ENCODE measurements at places on chromosomes 1 and 21. TPM values are rescaled to one million over a fixed set of nuclear protein-coding genes. Genes with fewer than 3 reads are reported as not detected.

Gene C1QTNF12
- 3.3 TPM for total RNA-seq

Gene DNM3
- 2.7 TPM for total RNA-seq

Gene CYYR1
- total RNA-seq, result not detected

Gene KCNE2
- not detected for total RNA-seq

Gene STUM
- not detected for total RNA-seq

Gene TTC22
- total RNA-seq, result 18.6 TPM

- no peak overlapping the region for H3K4me3 ChIP-seq
- H3K4me1 ChIP-seq, result no peaks in the 10 kb centered on the region
- no peak overlapping the region for H3K27ac ChIP-seq
Observed at GRCh38 chr1:200172311-200172710, 144.8 kb downstream of the NR5A2 start.

DNA sequence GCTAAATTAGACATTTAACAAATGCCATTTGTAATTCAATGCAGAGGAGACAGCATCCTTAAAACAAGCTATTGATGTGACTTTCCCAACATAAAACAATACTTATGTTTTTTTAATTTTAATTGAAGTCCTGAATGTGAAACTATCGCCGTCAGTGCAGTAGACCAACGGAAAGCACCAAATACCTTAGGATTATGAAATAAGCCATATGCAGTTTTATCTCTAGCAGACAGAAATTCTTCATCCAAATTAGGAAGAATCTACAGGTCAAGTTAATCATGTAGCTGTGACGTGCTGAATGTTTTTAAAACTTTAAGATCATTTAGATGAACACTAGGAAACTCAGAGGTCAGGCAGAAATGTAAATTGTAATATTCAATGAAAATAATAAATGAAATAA, 714 bp upstream of the ST6GALNAC5 start:
- no peak overlapping the region for H3K4me3 ChIP-seq
- no peaks in the 10 kb centered on the region for H3K36me3 ChIP-seq
- H3K27ac ChIP-seq, result no peak overlapping the region
- no peak for DNase-seq
- H3K27me3 ChIP-seq, result peaks cover 20% of the 10 kb centered on the region

GRCh38 chr21:35223480-35224156, 174.5 kb upstream of the RUNX1 start:
- no peaks in the 10 kb centered on the region for H3K36me3 ChIP-seq
- H3K4me1 ChIP-seq, result peaks cover 43% of the 10 kb centered on the region
- no peak for DNase-seq
- no peaks in the 10 kb centered on the region for H3K27me3 ChIP-seq
- no peak overlapping the region for H3K27ac ChIP-seq
- H3K4me3 ChIP-seq, result no peak overlapping the region

GRCh38 chr1:179021873-179022272, 3.8 kb upstream of the FAM20B start:
- no peaks in the 10 kb centered on the region for H3K27me3 ChIP-seq
- DNase-seq, result no peak
- peaks cover 13% of the 10 kb centered on the region for H3K4me1 ChIP-seq
- no peak overlapping the region for H3K4me3 ChIP-seq

DNA sequence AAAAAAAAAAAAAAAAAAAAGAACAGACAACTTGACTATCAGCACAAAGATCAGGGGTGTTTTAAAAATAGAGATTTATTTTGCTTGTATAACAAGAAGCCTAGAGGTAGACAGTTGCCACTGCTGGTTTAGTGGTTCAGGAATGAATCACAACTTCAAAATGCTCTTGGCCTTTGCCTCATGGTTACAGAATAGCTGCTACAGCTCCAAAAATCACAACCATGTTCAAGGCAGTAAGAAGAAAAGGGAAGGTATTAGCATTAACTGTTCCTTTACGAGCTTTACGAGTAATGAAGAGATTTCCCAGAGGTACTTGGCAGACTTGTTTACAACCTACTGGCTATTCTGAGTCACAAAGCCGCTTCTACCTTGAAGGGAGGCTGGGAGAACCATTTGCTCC, 52.5 kb upstream of the PPM1J start:
- no peak overlapping the region for H3K4me3 ChIP-seq
- H3K36me3 ChIP-seq, result no peaks in the 10 kb centered on the region
- no peak overlapping the region for H3K27ac ChIP-seq
- DNase-seq, result no peak
- no peaks in the 10 kb centered on the region for H3K27me3 ChIP-seq
- H3K4me1 ChIP-seq, result peaks cover 9% of the 10 kb centered on the region

DNA sequence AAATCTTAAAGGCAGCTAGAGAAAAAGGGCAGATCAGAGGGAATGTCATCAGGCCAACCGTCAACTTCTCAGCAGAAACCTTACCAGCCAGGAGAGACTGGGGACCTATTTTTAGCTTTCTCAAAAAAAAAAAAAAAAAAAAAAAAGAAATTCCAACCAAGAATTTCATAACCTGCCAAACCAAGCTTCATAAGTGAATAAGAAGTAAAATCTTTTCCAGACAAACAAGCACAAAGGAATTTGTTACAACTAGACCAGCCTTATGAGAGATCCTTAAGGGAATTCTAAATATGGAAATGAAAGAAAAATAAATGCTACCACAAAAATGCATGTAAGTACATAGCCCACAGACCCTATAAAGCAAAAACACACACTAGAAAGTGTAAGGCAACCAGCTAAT, 267.7 kb downstream of the AKT3 start:
- peaks cover 4% of the 10 kb centered on the region for H3K36me3 ChIP-seq
- no peak for DNase-seq
- no peak overlapping the region for H3K4me3 ChIP-seq
- H3K4me1 ChIP-seq, result no peaks in the 10 kb centered on the region

- H3K4me1 ChIP-seq, result no peaks in the 10 kb centered on the region
- H3K27ac ChIP-seq, result no peak overlapping the region
- no peak overlapping the region for H3K4me3 ChIP-seq
- no peaks in the 10 kb centered on the region for H3K27me3 ChIP-seq
Observed at GRCh38 chr1:113534130-113534817, 144.0 kb downstream of the MAGI3 start.

DNA sequence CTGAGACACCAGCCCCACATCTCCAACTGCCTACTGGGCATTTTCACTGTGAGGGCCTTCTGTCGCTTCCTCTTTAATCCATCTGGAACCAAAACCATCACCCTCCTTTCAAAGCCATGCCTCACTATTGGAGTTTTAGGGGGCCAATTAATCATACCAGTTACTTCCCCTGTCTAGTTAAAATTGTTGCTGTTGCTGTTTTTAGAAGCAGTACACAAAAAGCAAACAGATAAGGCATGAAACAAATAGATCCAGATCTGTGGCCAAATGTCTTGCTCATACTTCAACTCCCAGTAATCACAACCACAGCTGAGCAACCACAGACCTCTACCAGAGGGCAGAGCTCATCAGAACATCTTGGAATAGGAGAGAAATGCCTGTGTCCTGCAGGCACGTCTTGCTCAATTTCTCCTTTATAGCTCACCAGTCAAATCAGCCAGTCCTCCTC, 133.8 kb upstream of the C1orf105 start:
- H3K27ac ChIP-seq, result no peak overlapping the region
- H3K4me1 ChIP-seq, result no peaks in the 10 kb centered on the region
- DNase-seq, result no peak
- H3K4me3 ChIP-seq, result no peak overlapping the region

GRCh38 chr1:84698151-84699110, 8.2 kb upstream of the SSX2IP start:
- H3K27me3 ChIP-seq, result no peaks in the 10 kb centered on the region
- DNase-seq, result no peak
- peaks cover 2% of the 10 kb centered on the region for H3K4me1 ChIP-seq
- H3K27ac ChIP-seq, result no peak overlapping the region
- H3K4me3 ChIP-seq, result no peak overlapping the region

- no peaks in the 10 kb centered on the region for H3K36me3 ChIP-seq
- H3K4me3 ChIP-seq, result no peak overlapping the region
- H3K27ac ChIP-seq, result no peak overlapping the region
Observed at GRCh38 chr1:212539737-212540430, 68.7 kb upstream of the ATF3 start.

GRCh38 chr1:201683397-201683796, 144.5 kb downstream of the NAV1 start:
- H3K36me3 ChIP-seq, result no peaks in the 10 kb centered on the region
- H3K4me3 ChIP-seq, result no peak overlapping the region
- no peaks in the 10 kb centered on the region for H3K4me1 ChIP-seq

DNA sequence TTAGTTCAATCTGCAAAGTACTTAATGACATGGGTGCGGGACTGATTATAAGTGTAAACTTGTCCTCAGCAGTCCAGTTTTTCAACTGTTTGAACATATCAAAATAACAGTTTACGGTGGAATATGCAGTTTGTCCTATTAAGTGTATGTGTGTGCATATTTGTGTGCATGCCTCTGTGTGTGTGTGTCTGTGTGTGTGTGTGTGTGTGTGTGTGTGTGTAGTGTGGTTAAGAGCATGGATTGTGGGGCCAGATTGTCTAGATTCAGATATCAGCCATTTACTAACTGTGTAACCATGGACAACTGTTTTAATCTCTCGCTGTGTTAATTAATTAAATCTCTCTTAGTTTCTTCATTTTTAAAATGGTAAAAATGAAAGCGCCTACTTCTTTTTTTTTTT, 39.0 kb downstream of the NEXN start:
- no peak overlapping the region for H3K27ac ChIP-seq
- DNase-seq, result no peak
- no peaks in the 10 kb centered on the region for H3K27me3 ChIP-seq
- no peaks in the 10 kb centered on the region for H3K36me3 ChIP-seq
- peaks cover 5% of the 10 kb centered on the region for H3K4me1 ChIP-seq

DNA sequence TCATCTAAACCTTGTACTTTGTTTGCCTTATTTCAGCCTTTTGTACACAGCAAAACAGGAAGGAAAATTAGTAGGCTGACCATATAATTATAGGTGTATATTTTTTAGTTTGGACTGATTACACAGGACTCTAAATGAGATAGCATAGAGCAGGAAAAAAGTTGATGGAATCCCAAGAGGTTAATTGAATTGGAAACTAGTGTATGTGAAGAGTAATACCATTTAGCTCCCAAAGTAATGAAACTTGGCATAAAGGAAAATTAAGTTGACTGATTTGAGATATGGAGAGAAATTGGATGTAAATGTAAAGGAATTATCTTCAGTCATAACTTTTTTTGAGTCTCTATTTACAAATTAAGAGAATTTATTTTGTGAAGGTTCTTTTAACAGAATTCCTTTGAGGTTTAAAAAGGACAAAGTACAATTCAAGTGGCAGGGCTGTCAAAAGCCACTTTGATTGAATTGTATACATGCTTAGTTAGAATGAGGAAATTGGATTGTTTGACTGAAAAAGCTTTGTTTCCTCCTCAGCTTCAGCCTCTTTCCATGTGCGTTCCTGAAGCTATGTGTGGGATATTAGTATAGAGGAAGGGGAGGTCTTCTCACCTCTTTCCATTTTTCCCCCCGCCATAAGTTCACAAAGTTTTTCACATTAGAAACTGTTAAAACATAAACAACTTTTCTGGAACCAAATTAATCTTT, 26.4 kb downstream of the SNX27 start:
- no peak overlapping the region for H3K4me3 ChIP-seq
- H3K4me1 ChIP-seq, result no peaks in the 10 kb centered on the region
- no peaks in the 10 kb centered on the region for H3K27me3 ChIP-seq
- no peaks in the 10 kb centered on the region for H3K36me3 ChIP-seq

GRCh38 chr1:84436876-84437655, 38.8 kb downstream of the DNASE2B start:
- no peak overlapping the region for H3K27ac ChIP-seq
- H3K4me3 ChIP-seq, result no peak overlapping the region
- H3K27me3 ChIP-seq, result no peaks in the 10 kb centered on the region
- H3K4me1 ChIP-seq, result peaks cover 36% of the 10 kb centered on the region

- no peaks in the 10 kb centered on the region for H3K27me3 ChIP-seq
- H3K36me3 ChIP-seq, result peaks cover under 1% of the 10 kb centered on the region
- no peaks in the 10 kb centered on the region for H3K4me1 ChIP-seq
- H3K27ac ChIP-seq, result no peak overlapping the region
- no peak for DNase-seq
Observed at GRCh38 chr21:46216132-46216747, 12.3 kb downstream of the LSS start.

GRCh38 chr1:2204415-2205190, 10.0 kb upstream of the FAAP20 start:
- no peaks in the 10 kb centered on the region for H3K36me3 ChIP-seq
- peaks cover 33% of the 10 kb centered on the region for H3K4me1 ChIP-seq
- no peak for DNase-seq
- H3K27ac ChIP-seq, result peak overlapping the region; percentile 41
- no peaks in the 10 kb centered on the region for H3K27me3 ChIP-seq
